ENCODE measurements at places on chromosomes 2 and 18.

DNA sequence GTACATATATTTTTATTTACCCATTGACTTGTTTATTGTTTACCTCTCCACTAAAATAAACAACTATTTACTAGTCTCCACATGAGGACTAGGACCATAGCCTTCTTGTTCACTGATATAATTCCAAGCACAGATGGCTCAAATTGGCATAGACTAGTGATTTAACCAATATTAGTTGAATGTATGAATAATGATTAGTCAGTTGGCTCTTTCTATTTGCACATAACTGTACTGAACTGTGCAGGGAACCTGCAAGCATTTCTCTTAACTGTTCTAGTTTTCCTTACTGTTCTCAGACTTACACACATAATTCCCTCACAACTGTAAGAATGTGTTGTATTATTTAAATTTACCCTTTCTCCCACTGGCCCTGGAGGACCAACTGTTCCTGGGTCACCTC lies 91.9 kb downstream of the COL3A1 start:
- H3K4me1 ChIP-seq = no peaks in the 10 kb centered on the region
- no peak overlapping the region for H3K4me3 ChIP-seq

- DNase-seq = no peak
- no peak overlapping the region for H3K4me3 ChIP-seq
- no peaks in the 10 kb centered on the region for H3K36me3 ChIP-seq
- H3K4me1 ChIP-seq = no peaks in the 10 kb centered on the region
- no peak overlapping the region for H3K27ac ChIP-seq
Observed at GRCh38 chr2:8638327-8638726, 43.5 kb upstream of the ID2 start.

DNA sequence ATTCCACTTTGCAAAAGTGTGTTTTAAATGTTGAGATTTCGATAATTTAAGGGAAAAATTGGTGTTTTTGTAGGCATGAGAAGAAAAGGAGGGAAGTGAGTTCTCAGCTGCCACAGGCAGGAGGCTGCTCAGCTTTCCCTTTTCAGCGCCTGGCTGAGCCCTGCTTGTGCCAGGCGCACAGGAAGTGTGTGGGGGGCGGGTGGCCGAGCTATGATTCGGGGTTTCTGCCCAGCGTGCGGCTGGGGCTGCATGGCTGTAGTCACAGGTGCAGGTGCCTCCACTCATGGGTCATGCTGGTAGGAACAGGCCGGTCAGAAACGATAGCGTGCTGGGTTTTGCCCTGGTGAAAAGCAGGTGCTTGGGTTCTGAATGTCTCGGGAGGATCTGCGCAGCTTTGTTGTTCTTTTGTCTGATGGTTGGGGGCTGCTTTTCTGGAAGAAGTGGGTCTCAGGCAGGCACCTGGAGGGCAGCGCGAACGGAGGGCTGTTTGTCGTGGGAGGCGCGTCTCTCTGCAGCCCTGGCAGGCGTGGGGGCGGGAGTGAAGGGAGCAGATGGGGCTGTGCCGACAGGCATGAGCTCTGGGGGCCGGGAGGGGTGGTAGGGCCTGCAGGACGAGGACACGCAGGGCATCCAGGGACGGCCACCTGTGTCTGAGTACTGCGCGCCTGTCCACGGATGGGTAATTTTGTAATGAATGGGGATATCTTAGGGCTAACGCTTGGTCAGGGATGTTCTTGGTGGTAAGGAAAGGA lies 2.1 kb downstream of the KCNG2 start:
- no peak overlapping the region for H3K27ac ChIP-seq
- H3K36me3 ChIP-seq = no peaks in the 10 kb centered on the region
- H3K27me3 ChIP-seq = peaks cover 29% of the 10 kb centered on the region
- DNase-seq = no peak

GRCh38 chr2:1060987-1061386 lies 110.3 kb downstream of the SNTG2 start:
- H3K4me3 ChIP-seq = no peak overlapping the region
- H3K36me3 ChIP-seq = no peaks in the 10 kb centered on the region
- H3K4me1 ChIP-seq = no peaks in the 10 kb centered on the region
- H3K27ac ChIP-seq = no peak overlapping the region

DNA sequence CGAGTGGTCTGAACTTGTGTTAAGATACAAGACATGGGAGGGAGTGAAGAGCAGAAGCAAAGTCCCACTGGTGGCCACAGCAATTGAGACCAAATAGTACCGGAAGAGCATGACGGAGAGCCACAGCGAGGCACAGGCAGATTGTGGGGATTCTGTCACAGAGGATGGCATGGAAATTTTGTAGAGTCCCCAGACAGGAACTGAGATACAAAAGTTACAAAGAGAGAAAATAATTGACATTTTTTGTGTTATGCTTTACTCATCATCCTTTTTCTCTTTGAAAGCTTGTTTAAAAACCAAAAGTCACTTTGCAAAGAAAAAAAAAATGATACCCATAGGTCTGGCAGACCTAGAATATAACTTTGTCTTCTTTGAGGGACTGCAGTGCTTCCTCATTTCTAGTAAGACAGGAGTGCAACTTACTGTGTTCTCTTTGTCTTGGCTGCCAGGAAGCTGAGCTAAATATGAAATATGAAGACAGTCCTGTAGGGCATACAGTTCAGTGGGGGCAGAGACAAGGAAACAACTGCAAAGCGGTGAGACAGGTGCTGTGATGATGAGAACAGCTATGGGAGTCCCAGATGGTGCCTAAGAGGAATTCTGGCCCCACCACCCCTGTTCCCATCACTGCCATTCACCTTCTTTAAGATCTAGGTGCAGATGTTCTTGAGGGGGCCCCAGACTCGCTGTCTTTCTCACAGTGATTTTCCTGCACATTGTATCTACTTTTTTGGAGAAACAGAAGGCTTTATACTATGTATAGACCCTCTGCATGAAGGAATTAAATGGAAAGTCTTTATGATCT lies 5.2 kb downstream of the ARHGAP25 start:
- H3K4me1 ChIP-seq = peaks cover 72% of the 10 kb centered on the region
- no peaks in the 10 kb centered on the region for H3K27me3 ChIP-seq
- H3K27ac ChIP-seq = peak overlapping the region; percentile 77
